ENCODE measurements at places on chromosomes 2 and 18.
A peak's percentile ranks its signal among the peaks of the same experiment; 100 is the strongest.

DNA sequence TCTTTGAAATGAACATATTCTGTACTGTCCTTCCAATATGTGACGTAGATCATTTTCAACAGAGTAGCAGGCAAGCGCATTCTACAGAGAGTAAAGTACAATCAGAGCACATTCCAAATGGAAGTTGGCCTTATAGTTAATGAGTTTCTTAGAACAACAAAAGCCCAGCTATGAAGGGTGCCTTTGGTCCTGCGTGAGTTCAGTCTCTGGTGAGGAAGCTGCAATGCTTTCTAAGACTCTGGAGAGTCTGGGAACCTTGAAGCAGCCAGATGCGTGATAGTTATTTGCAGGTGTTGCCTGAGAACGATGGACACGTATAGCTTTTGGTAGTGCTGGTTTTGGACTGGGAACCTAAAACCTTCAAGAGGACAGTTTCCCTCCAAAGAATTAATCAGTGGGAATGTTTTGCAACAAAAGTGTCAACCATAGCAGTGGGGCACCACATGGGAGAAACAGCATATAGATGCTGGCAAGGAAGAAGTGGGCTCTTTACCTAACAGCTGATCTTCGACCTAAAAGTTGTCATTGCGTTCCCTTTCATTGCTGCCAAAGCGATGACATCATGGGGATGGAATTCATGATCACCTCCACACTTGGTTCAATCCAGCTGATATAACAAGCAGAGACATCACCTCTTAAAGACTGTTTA, 9.3 kb upstream of the SNORC start:
- DNase-seq, result peak; percentile 12

DNA sequence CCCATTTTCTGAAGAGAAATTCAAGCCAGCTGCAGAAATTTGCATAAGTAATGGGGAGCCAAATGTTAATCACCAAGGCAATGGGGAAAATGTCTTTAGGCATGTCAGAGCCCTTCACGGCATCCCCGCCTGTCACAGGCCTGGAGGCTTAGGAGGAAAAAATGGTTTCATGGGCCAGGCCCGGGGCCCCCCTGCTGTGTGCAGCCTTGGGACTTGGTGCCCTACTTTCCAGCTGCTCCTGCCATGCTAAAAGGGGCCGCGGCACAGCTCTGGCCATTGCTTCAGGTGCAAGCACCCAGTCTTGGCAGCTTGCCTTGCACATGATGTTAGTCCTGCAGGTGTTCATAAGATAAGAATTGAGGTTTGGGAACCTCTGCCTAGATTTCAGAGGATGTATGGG, 1235.7 kb downstream of the DPP10 start:
- DNase-seq, result no peak

- DNase-seq, result no peak
These were observed 523.8 kb upstream of the SETBP1 start for GRCh38 chr18:44156776-44157335.

DNA sequence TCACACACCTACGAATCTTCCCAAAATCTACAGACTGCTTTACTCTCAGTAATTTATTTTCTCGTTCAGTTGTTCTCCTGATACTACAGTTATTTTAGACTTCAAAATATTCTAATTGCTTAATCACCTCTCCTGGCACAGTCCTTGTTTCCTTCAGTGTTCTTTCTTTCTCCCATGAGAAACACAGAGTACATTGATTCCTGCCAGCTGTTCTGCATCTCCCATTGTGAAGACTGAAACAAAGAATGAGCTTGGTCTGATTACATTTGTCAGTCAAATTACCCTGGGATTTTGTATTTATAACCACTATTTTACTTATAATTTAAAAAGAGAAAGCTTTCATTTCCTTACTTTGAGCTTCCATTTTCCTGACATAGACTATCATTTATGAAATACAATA, 63.9 kb upstream of the TANK start:
- DNase-seq, result no peak

DNA sequence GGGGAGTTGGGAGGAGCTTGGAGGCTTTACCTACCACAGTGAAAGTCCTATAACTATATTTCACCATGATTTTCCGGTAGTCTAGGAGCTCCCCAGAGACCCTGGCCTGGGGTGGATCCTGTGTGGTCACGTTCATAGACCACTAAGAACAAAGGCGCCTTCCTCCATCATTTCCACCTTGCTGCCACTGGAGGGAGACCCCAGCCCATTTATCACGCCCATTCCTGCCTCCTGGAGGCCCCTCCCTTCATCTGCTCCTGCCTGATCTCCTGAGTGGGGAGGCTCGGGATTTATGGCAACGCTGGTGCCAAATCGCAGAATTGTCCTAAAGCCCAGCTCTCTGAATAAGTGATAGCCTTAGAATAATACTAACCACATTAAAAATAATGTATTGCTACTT, 507.6 kb upstream of the SPHKAP start:
- no peak for DNase-seq

DNA sequence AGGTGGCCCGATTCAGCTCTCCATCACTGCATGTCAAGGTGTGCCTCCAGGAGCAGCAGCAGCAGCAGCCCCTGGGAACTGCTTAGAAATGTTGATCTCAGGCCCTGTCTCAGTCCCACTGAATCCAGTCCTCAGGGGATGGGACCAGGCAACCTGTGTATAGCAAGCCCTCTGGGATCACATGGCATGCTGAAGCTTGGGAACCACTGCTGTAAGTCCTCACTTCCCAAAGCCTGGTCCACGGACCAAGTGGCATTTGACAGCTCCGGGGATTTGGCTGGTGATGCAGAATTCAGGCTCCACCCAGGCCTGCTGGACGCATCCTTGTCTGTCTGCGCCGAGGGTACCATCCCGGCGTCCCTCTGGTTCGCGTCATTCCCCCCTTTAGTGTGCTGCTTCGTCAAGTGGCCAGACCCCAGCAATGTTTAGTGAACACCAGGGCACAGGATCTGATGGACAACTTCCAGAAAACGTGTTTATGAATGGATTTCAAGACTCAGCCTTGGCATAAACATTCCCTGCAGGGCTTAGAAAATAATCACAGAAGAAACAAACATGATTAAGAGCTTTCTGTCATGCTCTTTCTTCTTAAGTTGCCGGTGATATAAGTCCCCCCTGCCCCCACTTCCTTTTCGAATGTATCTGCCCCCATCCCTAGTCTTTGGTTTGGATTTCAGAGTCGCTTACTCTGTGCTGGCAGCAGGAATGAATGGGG, 234.0 kb downstream of the GBX2 start:
- no peak for DNase-seq

DNA sequence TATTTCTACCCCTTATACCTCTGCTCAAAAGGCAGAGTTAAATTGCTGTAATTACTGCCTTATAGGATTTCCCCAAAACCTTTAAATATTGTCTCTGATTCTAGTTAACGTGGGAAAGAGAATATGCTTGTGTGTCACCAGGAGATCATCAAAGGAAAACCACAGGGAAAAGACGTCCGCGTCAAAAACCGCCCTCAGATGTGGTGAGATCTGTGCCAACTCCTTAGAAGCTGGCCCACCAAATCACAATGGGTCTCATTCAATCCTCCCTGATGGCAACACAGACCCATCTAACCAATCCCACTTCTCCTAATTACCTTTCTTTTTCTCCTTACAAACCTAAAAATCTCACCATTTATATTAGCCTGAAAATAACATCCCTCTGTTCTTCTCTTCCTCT, 25.4 kb downstream of the VPS54 start:
- no peak for DNase-seq

- no peak for DNase-seq
These were observed 495.1 kb upstream of the TCF4 start for GRCh38 chr18:56083097-56083521.

DNA sequence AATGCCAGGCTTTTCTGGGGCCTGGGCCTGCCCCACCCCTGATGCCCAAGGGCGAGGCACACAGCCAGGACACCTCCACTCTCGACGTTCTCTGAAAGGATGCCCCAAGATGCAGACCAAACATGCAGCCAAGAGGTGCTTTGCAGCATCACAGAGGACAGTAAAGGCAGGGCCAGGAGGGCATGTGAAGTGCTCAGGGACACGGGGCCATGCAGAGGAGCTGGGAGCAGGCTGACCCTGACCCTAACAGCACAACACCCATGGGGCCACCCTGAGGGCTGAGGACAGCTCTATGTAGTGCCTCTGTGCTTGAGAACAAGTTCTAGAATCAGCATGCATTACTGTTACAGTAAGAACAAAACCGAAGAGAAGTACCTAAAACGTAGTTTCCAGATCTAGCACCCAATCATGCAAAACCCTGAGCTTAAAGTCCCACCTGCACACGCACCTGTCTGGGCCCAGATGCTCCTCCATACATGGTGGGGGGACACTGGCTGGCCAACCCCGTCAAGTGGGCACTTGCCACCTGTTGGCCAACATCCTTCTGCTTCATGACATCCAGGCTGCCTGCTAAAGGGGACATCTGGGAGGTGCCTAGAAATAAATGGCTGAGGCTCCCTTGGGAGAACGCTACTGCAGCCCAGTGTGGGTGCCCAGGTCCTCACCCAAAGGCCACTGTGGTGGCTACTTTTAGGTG, 15.4 kb downstream of the HS6ST1 start:
- no peak for DNase-seq

DNA sequence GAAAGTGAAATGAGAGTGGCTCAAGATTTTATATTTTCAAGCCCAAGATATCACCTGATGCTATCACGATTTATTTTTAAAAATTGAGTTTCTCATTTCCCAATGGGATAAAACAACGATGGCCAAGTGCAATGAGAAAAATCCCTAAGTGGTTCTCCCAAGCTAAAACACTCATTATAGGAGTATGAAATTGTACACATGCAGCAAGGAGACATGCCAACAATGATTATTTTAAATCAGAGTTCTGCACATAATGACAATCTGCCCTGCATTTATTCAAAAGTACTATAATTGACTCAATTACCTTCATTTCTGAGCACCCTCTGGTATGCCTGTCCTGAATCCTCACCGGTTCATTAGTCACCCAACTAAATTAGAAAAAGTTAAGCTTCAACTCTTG, 12.7 kb downstream of the CYTIP start:
- no peak for DNase-seq

DNA sequence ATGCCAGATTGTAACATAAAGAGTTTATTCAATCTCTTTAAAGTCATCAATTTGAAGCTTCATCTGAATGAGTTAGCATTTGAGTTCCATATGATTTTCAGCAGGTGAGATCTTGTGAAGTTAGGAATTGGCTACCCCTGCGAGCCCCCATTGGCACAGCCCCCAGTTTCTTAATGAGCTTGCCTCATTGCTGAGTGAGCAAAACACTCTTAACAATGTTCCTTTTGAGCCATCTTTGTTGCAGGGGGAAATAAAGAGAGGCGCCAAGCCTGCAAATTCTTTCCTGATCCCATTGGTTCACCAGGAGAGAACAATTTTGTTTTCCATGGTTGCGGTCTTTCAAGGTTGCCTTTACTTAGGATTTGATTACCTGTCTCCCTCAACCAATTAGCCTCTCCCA, 18.7 kb downstream of the DPP10 start:
- DNase-seq, result no peak

- no peak for DNase-seq
These were observed 84.5 kb downstream of the POU3F3 start for GRCh38 chr2:104938231-104938941.

DNA sequence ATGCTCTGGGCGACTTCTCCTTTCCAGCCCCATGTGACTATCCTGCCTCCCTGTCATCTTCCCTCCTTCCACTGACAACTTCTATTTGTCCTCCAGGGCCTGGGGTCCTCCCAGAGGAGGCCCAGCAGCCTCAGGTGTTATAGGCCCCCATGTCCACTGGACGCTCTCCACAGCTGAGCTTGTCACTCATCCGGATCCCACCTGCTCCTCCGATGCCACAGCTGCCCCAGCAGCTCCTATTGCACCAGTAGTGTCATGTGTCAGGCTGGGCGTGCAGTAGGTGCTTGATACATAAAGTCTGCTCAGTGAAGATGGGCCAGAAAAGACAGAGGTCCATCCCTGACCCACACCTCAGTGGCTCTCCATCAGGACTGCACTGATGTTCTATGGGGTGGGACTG, 305.7 kb upstream of the MYT1L start:
- DNase-seq, result no peak

GRCh38 chr18:38250971-38251370, 685.4 kb upstream of the CELF4 start:
- DNase-seq, result no peak

DNA sequence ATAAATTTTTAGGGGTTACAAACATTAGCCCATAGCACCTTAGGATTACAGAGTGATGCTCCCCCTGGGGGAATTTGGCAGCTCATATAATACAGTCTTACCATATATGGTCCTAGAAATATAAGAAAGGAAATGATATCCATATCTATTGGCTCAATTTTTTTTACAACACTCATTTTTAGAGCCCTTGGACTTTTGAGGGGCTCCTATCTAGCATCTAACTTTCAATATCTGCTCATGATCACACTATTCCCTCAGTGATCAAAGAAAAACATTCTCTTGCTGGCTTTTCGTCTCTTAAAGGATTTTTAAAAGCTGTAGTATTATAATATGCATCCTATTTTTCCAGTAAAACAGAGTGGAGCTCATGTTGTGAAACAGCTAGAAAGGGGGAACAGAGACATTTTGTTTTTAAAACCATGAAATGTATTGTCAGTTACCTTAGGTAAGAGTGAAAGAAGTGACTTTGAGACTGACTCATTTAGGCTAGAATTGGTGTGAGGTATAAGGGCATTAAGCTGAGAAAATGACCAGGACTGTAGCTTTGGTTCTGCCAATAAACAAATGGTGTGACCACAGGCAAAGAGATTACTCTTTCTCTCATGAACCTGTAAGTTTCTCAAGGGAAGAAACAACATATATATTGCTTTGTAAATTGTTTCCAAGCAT, 65.8 kb downstream of the ALPK2 start:
- no peak for DNase-seq

- no peak for DNase-seq
These were observed 257.4 kb upstream of the SLC14A2 start for GRCh38 chr18:45357686-45358470.

DNA sequence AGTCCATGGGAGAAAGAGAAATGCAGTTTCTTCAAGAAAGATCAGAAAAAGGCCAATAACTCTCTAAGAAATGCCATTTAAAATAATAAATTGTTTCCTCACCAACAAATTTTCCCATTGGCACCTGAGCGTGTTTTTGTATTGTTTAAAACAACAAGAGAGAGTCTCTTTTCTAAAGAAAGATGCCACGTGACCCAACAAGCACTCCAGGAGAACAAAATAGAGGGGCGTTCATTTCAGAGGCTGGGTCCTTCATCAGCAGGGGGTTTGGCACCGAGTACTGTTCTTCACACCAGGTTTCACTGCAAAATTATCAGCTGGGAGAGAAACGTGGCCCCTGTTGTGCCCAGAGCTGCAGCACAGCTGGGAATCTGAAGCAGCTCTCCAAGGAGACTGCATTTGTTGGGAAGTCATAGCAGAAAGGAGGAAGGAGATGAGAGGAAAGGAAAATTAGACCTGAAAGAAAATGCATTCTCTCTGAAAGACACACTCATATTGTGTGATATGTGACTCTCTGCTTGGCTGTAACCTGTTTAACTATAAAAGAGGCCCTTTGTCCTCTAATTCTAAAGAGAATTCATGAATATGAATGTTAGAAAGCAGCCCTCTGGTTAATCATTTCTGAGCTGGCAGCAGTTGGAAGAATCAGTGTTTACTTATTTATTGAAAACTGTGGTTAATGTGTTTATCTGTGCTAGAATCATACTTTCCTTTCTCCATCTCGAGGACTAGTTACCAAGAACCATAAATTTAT, 205.3 kb upstream of the CDH20 start:
- DNase-seq, result no peak

Data from activated effector memory CD4-positive, alpha-beta T cell treated with anti-CD3 and anti-CD28 coated beads, Interleukin-2, amount 50 U/mL, for 16 hours (primary cell).